Mammary epithelial cell (primary cell): ENCODE measurements at places on chromosomes 2 and 18. TPM values are rescaled to one million over a fixed set of nuclear protein-coding genes. Genes with fewer than 3 reads are reported as not detected.

DNA sequence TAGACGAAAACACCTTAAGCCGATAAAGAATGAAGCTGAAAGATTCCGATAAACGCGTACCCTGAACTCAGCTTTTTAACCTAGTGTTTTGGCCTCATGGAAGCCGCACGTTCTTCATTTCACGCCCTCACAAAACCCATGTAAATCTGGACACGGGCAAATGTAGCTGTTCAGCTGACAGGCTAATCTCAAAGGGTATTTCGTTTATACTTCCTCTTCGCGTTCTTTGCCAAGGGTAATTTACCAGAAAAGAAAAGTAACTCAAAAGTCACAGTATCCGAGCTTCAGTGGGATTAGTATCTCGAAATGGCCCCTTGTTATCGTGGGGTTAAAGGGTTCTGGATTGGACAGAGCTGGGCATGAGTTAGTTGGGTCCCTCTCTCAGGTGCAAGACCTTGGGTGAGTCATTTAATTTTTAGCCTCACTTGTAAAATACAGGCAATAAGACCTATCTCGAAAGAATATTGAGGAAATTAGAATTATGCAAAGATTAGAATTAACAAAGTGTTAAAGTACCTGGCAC, 22.0 kb upstream of the STPG4 start:
- DNase-seq: no peak

The C2orf72 gene
- 0.49 TPM for polyA plus RNA-seq

DNA sequence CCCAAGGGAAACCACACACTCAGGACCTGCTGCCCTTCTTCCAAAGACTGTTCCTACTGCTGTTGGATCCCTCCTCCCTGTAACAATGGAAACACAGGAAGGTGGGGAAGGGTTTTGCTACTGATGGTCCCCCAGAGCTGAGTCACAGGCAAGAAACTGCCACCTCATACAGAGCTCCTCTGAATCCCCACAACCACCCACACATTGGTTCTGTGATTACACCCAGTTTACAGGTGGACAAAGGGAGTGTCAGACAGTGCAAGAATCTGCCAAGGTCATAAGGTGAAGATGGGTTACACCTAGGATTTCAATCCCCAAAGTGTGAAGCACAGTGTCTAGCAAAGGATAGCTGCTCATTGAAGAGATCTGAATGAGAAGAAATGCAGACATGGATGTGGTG, 141.7 kb upstream of the LMAN1 start:
- peak; percentile 33 for DNase-seq

GRCh38 chr2:127704641-127705390, 3.5 kb downstream of the SFT2D3 start:
- no peak for DNase-seq

GRCh38 chr18:11516751-11517503, 92.5 kb upstream of the SLC35G4 start:
- DNase-seq: no peak
